Ovary (tissue), 10 donors: ENCODE measurements at places on chromosomes 2 and 18.

- no peaks in the 10 kb centered on the region for H3K36me3 ChIP-seq
- no peak for DNase-seq
Measured at GRCh38 chr18:78980279-78980771, 707 bp downstream of the SALL3 start.

GRCh38 chr2:20363578-20363977 is 12.9 kb upstream of the PUM2 start:
- no peak for DNase-seq
- H3K27me3 ChIP-seq = no peaks in the 10 kb centered on the region
- H3K4me3 ChIP-seq = no peak overlapping the region
- H3K27ac ChIP-seq = no peak overlapping the region
- H3K36me3 ChIP-seq = no peaks in the 10 kb centered on the region

GRCh38 chr2:190304404-190304803 is 15.2 kb downstream of the HIBCH start:
- H3K27me3 ChIP-seq = no peaks in the 10 kb centered on the region
- no peak overlapping the region for H3K4me3 ChIP-seq
- H3K27ac ChIP-seq = no peak overlapping the region
- H3K36me3 ChIP-seq = no peaks in the 10 kb centered on the region
- DNase-seq = no peak

DNA sequence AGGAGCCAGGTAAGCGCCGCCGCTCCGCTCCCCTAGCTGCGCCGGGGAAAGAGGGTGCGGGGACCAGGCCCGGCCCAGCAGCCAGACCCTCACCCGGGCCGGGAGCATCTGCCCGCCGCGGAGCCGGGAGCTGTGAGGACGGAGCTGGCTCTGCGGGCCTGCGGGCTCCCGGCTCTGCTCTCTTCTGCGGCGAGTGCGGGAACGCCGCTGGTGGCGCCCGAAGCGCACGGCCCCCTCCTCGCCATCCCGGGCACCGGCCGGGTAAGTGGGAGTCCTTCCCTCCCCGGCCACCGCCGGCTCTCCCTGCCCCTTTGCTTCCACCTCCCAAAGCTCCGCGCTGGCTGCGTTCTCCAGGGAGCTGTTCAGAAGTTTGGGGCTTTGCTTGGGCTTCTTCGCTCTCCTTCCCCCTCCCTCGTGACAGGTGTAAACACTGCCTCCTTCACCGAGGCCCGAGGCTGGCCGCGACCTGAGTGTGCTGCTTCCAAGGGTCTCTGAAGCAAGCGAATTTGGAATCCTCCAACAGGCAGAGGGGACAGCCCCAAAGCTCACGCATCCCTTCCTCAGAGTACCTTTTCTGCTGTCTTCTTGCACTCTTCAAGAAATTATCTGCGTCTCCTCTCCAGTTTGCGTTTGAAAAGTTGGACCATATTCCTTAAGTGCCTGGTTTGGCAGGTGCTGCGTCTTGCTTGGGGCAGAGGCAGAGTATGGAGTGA is 632 bp downstream of the AFTPH start:
- no peaks in the 10 kb centered on the region for H3K27me3 ChIP-seq
- H3K36me3 ChIP-seq = no peaks in the 10 kb centered on the region
- H3K4me3 ChIP-seq = peak overlapping the region; percentile 97
- H3K27ac ChIP-seq = peak overlapping the region; percentile 78
- peak; percentile 37 for DNase-seq
- no peaks in the 10 kb centered on the region for H3K4me1 ChIP-seq

GRCh38 chr2:7539760-7540159 is 622.5 kb downstream of the RNF144A start:
- H3K4me1 ChIP-seq = no peaks in the 10 kb centered on the region
- no peaks in the 10 kb centered on the region for H3K36me3 ChIP-seq
- H3K27ac ChIP-seq = no peak overlapping the region
- no peak overlapping the region for H3K4me3 ChIP-seq

DNA sequence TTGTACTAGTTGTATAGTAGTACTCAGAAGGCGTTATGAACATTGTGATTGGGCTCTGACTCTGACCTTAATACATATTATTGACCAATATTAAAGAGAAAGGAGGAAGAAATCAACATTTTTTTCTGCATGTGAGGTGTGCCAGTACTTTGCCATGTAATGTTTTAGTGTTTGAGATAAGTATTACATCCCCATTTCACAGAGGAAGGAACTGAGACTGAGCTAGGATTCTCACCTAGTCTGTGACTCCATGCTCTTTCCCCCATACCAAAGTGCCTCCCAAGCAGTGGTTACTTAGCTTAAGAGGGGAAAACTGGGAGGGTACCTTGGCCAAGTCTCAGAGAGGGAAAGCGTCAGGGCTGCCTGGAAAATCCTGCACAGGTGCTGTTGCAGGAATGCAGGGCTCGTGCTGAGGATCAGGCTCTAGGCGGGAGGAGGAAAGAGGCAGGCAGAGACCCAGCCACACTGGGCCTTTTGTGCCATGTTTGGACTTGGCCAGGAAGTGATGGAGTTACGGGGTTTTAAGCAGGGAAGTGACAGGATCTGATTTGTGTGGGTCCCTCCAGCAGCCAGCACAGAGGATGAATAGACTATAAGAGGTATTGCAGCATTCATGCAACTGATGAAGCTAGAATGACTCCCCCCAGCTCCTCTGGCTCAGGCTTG is 1.7 kb downstream of the PNKD start:
- H3K27me3 ChIP-seq = no peaks in the 10 kb centered on the region
- no peak overlapping the region for H3K4me3 ChIP-seq
- H3K4me1 ChIP-seq = peaks cover 10% of the 10 kb centered on the region
- H3K27ac ChIP-seq = peak overlapping the region; percentile 11
- DNase-seq = no peak

- H3K27me3 ChIP-seq = no peaks in the 10 kb centered on the region
- no peak overlapping the region for H3K4me3 ChIP-seq
- H3K4me1 ChIP-seq = no peaks in the 10 kb centered on the region
- DNase-seq = no peak
Measured at GRCh38 chr18:74819433-74820059, 221.9 kb downstream of the ZNF407 start.

- peak overlapping the region; percentile 95 for H3K27ac ChIP-seq
- peak overlapping the region; percentile 99 for H3K4me3 ChIP-seq
- no peak for DNase-seq
- peaks cover under 1% of the 10 kb centered on the region for H3K4me1 ChIP-seq
- no peaks in the 10 kb centered on the region for H3K36me3 ChIP-seq
- H3K27me3 ChIP-seq = no peaks in the 10 kb centered on the region
Measured at GRCh38 chr2:151408788-151409600, 708 bp upstream of the RIF1 start.

DNA sequence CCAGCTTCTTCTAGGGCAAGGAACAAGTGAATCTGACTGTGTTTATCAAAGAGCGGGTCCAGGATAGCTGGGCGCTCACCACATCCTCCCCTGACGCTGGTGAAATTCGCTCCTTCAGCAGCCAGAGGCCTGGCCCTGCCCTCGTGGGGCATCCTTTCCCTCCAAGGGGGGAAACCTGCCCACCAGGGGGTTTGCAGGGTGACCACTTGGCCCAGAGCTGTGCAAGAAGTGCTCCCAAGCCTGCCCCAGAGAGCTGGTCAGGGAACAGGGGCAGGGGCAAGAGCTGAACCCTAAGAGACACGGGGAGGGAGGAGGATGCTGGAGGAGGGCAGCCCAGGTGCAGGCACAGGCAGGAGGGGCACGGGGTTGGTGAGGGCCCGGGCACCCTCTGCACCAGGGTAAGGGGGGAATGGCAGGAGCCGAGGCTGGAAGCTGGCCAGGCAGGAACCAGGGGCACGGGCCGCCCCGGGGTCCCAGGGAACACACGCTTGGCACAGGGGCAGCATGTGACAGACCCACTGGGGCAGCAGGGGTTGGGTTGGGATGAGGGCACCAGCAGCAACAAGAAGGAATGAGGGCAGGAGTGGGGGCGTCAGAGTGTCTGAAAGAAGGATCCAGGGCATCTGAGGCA is 2.8 kb upstream of the GPR55 start:
- DNase-seq = no peak
- no peak overlapping the region for H3K4me3 ChIP-seq
- no peak overlapping the region for H3K27ac ChIP-seq

DNA sequence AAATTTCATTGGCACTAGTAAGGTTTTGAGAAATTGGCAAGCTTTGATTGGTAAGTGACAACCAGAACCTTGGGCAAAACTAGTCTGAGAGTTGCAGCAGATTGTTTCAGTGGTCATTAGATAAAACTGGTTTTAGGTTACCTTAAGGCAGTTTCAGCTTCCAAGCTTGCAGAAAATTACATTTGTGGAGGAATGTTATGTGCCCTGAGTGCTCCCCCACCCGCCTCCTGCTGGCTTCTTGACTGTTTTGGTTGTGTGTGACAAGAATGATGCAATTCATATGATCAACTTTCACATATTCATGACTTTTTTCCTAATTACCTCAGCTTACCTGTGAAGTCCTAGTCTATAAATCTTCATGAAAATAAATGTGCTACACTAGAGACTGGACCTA is 599.5 kb upstream of the ZNF804A start:
- no peaks in the 10 kb centered on the region for H3K4me1 ChIP-seq
- H3K27ac ChIP-seq = no peak overlapping the region

GRCh38 chr2:11071939-11072338 is 83.3 kb upstream of the SLC66A3 start:
- no peak for DNase-seq
- no peaks in the 10 kb centered on the region for H3K27me3 ChIP-seq
- no peaks in the 10 kb centered on the region for H3K36me3 ChIP-seq
- no peak overlapping the region for H3K27ac ChIP-seq
- peaks cover 3% of the 10 kb centered on the region for H3K4me1 ChIP-seq

GRCh38 chr2:105746177-105747080 is 1.7 kb downstream of the NCK2 start:
- H3K27me3 ChIP-seq = no peaks in the 10 kb centered on the region

DNA sequence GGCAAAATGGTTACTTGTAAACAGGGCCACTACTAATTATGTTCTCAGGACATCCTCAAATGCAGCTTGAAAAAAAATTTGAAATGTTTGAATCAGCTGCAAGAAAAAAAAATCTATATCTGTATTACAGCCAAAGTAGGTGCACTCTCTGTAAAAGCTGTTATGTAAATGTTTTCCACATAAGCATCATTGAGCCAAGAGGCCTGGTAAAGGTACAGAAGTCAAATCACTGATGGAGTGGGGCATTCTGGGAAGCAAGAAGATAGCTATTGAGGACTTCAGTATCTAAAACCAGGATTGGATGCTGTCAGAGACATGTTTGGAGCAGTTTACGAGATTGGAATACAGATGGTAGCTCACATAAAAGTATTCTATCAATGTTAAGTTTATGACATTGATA is 80.3 kb downstream of the MAPRE2 start:
- H3K36me3 ChIP-seq = no peaks in the 10 kb centered on the region
- no peak overlapping the region for H3K4me3 ChIP-seq
- H3K27me3 ChIP-seq = no peaks in the 10 kb centered on the region
- H3K27ac ChIP-seq = no peak overlapping the region

DNA sequence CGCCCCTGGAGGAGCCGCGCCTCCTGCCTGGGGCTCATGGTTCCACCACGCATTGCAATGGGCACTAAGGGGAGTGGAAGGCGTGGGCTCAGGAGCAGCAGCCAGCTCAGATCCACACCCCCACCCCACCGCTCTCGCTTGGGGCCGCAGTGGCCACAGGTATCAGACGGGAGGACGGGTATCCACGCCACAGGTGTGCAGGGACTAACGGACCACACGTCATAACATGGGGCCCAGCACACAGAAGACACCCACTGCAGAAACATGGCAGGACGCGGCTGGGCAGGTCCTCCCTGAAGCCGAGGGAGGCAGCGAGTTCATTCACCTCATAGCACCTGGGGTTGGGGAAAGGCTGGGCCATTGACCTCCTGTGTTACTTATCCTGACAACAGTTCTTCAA is 13.0 kb downstream of the HDAC4 start:
- no peaks in the 10 kb centered on the region for H3K36me3 ChIP-seq
- no peak for DNase-seq
- no peak overlapping the region for H3K4me3 ChIP-seq
- no peak overlapping the region for H3K27ac ChIP-seq

GRCh38 chr2:108324531-108325255 is 36.0 kb downstream of the SULT1C2 start:
- H3K4me1 ChIP-seq = no peaks in the 10 kb centered on the region
- H3K4me3 ChIP-seq = no peak overlapping the region
- H3K27ac ChIP-seq = no peak overlapping the region
- no peak for DNase-seq
- H3K36me3 ChIP-seq = no peaks in the 10 kb centered on the region
- H3K27me3 ChIP-seq = no peaks in the 10 kb centered on the region

DNA sequence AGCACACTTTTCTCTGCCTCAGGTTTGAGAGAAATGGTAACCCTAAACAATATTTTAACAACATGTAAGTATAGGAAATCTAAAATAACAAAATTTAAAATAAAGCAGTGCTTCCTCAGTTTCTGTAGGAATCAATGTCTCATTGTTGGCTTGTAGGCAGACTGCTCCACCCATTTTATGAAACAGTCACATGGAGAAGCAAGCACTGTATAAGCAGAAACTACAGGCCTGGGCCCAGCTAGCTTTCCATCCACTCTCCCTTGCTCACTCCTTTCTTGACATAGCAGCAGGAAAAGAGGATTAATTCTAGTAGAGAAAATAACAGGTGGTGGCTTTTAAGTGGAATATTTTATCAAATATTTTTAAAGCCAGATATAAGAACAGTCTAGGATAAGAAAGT is 97.2 kb downstream of the PLEKHM3 start:
- no peak overlapping the region for H3K27ac ChIP-seq
- DNase-seq = no peak
- no peaks in the 10 kb centered on the region for H3K36me3 ChIP-seq
- H3K4me3 ChIP-seq = no peak overlapping the region

DNA sequence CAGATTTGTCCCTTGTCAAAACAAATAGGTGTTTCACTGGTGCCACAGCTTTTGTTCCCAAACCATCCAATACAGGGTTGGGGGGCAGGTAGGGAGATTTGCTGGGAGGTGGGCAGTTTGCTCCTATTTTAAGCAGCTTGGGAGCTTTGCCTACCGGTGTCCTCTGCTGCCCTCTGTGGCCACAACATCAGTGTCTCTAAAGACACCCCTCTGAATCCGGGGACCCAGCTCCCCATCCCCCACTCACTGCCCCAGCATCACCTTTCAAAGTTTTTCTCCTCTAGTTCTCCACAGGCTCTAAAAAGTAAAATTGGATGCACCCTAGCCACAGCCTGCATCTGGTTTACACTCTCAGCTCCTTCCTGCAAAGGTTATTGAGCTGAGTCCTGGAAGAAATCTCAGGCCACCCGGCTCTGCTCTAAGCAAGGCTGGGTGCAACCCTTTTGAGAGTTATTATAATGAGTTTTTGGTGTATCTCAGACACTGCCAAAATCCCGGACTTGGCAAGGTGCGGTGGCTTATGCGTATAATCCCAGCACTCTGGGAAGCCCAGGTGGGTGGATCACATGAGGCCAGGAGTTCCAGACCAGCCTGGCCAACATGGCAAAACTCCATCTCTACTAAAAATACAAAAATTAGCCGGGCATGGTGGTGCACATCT is 2.9 kb upstream of the EPAS1 start:
- no peak for DNase-seq
- no peaks in the 10 kb centered on the region for H3K27me3 ChIP-seq
- H3K36me3 ChIP-seq = no peaks in the 10 kb centered on the region
- H3K27ac ChIP-seq = no peak overlapping the region
- H3K4me1 ChIP-seq = peaks cover 4% of the 10 kb centered on the region
